AG10803 (cell line): ENCODE measurements at places on chromosomes 12 and 14.

DNA sequence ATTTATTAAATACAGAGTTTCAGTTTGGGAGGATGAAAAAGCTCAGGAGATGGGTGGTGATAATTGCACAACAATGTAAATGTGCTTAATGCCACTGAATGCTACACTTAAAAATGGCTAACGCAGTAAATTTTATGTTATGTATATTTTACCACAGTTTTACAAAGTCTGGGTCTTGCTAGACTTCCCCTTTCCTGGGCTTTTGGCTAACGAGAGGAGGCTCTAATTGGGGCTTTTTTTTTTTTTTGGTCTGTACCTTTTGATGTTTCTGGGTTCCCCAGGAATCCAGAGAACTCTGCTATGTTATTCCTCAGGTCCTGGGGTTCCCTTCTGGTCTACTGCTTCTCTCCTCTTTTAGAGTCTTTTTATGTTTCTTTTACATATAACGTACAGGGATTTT is 355.5 kb downstream of the CACNA1C start:
- no peak for DNase-seq

DNA sequence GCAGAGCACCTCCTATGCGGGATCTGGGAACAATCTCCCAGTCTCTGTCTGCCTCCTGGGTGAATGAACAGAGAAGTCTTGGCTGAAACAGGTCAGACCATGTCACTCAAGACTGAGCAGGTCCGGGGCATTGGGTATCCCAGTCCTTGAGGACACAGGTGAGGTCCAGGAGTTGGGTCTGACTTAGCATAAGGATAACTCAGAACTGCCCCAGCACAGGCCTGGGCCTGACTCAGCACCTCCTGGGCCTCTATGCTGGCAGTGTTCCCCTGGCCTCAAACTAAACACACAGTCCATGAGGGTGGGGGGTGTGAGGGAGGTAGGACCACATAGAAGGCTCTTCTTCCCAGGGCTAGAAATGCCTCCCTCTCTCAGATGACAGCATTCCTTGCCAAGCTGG is 1.5 kb upstream of the SDR9C7 start:
- DNase-seq, result no peak

GRCh38 chr12:442235-442884 is 17.4 kb upstream of the B4GALNT3 start:
- DNase-seq, result peak; percentile 37

- no peak for DNase-seq
Measured at GRCh38 chr12:104816845-104817503, 141.1 kb downstream of the SLC41A2 start.

DNA sequence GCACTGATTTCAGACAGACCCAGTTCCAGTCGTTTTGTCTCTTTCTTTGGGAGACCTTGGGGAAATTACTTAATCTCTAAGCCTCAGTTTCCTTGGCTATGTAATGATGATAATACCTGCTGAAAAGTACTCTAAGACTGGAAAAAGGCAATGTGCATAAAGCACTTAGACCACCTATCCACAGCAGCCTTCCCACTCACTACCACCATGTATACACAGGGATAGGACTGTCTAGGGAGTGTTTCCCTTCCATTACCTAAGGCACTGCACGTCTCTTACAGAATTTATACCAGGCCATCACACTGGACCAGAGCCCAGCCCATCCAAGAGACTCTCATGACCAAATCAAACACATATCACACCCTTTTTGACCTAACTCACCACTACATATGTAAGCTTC is 6.3 kb downstream of the RPS29 start:
- DNase-seq, result no peak

DNA sequence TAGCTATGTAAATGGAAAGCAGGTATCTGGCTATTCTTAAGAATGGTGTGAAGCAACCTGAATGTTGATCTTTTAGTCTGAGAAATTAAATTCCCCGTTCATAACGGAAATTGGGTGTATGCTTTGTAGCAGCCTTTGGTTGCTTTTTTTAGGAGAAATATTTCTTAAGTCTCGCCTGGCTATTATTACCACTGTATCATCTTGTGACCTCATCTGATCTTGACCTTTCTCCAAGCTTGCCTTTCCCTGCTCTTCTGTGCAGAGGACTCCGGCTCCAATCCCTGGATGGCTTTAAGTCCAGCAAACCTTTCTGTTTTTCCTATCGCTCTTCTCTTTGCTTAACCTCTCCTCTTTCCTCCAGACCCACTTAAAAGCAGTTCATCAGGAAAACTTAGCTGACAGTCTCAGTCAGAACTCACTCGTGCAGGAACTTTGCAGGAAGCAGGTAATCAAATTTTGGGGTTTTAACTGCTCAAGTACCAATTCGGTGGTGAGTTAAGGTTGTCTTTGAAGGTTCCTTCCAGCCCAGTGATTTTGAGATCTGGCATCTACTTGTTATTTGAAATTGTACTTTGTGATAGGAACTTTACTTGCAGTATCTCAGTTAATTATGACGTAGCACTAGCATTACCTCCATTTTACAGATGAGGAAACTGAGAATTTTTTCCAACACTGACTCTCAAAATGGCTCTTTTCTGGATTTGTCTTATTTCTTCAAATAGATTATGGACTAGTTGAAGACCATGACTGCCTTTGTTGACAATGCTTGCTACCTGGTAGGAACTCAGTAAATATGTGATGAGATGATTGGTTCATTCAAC is 14.1 kb downstream of the PPFIBP1 start:
- no peak for DNase-seq
